ENCODE measurements at places on chromosomes 6 and 20.

DNA sequence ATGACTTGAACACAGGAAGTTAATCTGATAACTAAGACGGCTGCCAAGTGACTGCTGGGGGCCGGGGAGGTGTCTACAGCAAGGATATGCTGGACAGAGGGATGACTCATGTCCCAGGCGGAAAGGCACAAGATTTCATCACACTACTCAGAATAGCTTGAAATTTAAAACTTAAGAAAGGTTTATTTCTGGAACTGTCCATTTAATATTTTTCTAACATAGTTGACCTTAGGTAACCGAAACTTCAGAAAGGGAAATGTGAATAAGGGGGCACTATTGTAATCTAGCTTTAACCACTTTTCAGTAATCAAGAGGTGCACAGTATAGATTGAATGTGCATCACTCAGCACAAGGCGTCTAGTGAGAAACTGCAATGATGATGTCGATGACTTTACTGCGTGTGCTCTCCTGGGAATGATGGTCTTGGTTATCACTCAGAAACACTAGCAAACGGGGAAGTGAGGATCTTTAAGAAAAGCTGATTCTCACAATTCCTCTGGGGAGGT, 171.5 kb downstream of the QKI start:
- peak; percentile 94 for DNase-seq

DNA sequence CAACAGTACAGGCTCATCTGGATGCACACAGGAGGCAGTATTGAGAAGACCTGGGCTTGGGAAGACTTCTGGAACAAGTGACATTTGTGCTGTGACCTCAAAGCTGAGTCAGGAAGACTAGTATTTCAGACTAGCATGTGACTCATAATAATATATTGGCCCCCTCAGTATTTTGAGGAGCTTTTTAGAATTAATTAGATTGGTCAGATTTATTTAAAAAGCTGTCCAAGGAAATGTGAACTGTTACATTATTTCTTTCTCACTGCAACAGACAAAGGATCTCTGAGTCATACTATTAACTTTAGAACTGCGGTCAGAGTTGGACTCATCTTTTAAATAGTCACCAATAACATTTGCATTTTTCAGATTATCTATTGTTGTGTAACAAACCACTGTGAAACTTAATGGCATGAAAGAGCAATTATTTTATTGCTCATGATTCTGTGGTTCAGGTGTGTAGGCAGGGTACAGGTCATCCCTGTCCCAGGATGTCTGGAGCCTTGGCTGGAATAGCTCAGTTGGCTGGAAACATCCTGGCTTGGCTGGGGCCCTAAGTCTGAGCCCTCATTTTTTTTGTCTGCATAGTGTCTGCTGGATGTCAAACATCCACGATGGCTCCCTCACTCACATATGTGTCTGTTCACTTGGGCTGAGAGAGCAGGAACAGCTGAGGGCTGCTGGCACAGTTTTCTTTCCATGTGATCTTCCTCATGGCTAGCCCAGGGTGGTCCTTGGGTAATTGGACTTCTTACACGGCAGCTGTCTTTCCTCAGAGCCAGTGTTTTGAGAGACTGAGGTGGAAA, 46.9 kb downstream of the MAP3K4 start:
- no peak for DNase-seq

DNA sequence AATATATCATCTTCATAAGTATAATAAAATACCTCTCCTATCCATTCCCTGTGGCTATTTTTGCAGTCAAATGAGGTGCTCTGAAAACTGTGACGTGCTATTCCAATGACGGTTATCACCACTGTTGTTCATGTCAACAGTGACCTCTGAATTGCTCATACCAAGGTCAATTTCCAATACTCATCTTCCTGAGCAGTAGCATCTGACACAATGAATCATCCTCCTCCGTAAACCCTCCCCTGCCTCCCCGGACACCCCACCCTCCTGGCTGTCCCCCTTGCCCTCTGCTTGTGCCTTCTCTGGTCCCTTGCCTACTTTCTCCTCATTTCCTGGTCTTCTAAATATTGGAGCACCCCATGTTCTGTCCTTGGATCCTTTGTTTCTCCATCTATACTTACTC, 77.7 kb upstream of the SLC22A23 start:
- no peak for DNase-seq

DNA sequence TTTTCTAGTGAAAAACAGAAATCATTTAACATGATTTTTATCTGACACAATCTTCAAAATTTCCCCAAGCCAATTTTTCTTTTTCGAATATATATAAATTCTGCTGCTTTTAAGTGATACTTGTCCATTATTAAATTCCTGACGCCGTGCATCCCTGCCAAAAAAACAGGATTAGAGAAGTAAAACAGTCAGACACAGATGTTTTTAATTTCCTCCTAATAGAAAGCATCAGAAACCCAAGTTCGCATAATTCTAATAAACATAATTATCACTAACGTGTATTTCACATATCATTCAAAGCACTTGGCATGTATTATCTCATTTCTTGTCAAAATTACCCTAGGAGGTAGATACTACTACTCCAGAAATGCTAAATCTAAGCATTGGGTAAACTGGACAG, 179.5 kb downstream of the ZFP64 start:
- no peak for DNase-seq

- DNase-seq: no peak
These were observed 473 bp upstream of the DTNBP1 start for GRCh38 chr6:15663130-15663871.

DNA sequence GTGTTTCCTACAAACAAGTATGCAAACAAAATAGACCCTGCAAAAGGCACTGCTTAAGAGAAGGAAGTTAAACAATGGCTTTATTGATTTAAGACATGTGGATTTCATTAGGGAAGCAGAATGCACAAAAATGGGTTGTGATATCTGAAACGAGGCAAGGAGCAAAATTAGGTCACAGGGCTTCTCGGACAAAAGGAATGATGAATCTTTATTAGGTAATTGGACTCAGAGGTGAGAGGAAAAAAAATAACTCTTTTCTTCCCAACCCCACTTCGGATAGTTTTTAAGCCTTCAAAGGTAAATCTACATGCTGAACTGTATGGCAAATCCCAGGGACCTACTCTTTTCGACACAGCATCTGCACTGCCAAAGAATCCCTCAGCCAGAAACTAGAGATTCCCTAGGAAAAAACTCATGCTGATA, 183.0 kb upstream of the TAB2 start:
- DNase-seq: no peak

DNA sequence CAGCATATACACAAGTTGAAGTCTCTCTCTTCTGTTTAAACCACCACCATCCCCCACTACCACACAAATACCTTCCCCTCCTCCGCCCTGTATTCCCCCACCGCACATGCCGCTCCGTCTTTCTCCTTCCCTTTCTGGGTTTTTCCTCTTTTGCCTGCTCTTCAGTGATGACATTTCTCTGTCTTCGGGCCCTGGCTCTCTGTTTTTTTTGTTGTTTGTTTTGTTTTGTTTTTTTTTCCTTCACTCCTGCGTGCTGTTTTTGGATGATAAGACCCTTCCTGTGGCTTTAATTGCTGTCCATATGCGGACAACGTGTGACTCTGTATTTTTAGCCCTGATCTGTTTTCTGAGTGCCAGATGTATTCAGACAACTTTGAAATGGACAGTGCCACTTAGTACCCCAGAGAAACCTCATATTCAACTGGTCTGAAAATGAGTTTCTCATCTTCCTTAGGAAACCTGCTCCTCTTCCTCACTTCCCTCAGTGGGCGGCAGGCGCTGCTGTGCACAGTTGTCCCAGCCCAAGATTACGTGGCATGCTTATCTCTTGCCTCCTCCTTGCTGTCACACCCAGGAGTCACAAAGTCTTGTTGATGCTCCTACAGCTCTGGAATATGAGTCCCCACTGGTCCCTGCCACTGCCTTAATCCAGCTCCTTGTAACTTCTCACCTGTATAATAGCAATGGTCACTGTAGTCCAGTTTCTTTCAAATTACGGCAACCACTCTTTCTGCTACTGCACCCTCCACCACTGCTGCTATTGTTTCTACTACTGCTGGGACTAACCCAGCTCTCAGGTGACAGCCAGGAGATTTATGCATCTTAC, 8.2 kb downstream of the PPP1R14C start:
- no peak for DNase-seq

DNA sequence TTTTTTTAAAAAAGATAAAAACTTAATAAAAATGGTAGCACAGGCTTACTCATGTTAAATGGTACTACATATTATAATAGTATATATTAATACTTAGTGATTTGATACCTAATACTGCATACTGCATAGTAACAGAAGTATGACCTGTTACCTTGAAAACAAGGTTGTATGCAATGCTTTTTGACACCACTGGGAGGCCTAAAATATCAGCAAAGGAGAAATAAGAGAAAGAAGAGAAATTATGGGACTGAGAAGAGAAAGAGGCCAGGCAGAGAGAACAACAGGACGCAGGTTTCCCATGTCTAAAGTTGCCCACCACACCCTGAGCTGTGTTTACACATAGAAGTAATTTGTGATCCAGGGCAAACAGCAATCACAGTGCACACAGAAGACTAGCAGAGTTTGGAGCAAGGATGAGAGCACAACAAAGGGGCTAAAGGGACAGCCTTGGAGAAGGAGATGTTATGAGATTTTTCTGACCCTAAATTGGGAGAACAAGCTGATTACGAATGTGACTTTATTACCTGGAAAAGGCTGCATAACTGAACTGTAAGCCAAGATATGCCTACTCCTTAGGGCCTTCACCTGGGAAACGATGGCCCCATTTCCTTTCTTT, 73.2 kb downstream of the ROS1 start:
- peak; percentile 20 for DNase-seq

Data from NB4 (cell line).